ENCODE measurements at places on chromosomes 1 and 21. TPM values are rescaled to one million over a fixed set of nuclear protein-coding genes. Genes with fewer than 3 reads are reported as not detected.

DNA sequence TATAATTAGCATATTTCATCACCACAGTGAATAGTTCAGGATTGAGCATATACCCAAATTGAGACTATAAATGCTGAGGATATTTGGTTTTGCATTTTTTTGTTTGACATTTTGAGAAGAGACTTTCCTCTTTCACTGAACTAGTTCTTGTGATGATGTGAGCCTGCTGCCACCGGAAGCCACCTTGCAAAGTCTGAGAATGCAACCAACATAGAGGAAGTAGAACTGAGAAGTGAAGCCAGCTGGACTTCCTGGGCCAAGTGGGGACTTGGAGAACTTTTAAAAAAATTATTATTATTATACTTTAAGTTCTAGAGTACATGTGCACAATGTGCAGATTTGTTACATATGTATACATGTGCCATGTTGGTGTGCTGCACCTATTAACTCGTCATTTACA, 102.3 kb downstream of the RPE65 start:
- DNase-seq: peak; percentile 74

DNA sequence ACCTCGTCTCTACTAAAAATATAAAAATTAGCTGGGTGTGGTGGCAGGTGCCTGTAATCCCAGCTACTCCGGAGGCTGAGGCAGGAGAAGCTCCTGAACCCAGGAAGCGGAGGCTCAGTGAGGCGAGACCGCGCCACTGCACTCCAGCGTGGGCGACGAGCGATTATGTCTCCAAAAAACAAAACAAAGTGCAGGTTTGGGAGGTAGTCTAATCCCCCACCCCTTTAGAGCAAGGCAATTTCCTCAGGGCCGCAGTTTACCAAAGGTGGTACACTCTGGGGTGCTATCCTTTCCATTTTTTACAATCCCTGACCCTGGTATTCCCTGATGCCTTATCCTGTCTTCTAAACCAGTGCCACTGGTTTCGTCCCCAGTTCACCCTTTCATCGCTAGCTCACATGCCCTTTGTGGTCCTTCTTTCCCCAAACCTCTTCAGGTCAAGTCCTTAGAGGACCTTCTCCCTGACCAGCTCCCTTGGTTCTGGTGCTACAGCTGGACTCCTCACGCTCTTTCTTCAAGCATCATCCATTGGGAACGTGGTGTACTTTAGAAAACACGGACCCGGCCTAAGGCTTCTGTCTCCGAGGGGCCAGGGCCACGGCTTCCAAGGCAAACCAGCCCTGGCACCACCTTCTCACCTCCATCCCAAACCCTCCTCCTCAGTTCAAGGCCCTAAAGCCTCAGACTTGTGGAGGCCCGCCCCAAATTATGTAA, 873 bp downstream of the IFT25 start:
- DNase-seq: no peak

GRCh38 chr1:189606795-189607476, 870.7 kb downstream of the BRINP3 start:
- DNase-seq: no peak

The MINDY1 gene
- 38.5 TPM for total RNA-seq

DNA sequence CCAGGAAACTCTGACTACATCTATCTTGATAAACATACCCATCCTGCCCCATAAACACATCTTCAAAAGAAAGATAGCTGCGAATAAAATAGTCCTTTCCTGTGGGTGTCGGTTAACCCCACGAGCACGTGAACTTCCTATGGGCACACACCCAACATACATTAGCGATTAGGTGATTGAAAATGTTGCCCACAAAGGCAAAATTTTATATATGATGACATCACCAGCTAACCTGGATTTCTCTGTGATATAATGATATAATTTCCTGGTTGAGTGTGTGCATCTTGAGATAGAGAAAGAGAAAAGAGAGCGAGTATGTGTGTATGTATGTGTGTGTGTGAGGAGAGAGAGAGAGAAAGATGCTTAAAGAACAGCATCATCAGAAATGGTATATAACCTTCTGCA, 296.1 kb downstream of the PTPRC start:
- DNase-seq: no peak

DNA sequence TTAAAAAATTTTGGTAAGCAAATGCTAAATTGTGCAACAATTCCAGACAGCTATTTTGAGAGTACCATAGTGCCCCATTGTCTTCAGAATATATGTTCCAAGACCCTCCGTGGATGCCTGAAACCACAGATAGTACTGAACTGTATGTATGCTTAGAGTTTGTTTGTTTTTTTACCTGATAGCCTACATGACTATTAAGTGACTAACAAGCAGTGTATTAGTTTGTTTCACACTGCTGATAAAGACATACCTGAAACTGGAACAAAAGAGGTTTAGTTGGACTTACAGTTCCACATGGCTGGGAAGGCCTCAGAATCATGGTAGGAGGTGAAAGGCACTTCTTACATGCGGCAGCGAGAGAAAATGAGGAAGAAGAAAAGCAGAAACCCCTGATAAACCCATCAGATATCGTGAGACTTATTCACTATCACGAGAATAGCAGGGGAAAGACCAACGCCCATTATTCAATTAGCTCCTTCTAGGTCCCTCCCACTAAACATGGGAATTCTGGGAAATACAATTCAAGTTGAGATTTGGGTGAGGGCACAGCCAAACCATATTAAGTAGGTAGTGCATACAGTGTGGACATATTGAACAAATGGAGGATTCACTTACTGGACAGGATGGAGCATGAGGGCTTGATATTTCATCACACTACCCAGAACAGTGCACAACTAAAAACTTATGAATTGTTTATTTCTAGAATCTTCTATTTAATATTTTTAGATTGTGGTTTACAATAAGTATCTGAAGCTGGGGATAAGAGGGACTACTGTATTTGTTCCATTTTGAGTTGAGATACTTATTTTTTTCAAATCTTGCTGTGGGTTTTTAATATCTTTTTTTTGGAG, 78.5 kb downstream of the LHX9 start:
- no peak for DNase-seq

GRCh38 chr21:31316072-31316471, 28.0 kb downstream of the TIAM1 start:
- no peak for DNase-seq

The DCST2 gene
- 0.35 TPM for total RNA-seq

The MCM3AP gene
- total RNA-seq: 56.9 TPM
